ACHN (cell line): ENCODE measurements at places on chromosomes 16 and 17.

GRCh38 chr17:64146418-64147109 is 16.6 kb upstream of the ERN1 start:
- peak; percentile 60 for DNase-seq

DNA sequence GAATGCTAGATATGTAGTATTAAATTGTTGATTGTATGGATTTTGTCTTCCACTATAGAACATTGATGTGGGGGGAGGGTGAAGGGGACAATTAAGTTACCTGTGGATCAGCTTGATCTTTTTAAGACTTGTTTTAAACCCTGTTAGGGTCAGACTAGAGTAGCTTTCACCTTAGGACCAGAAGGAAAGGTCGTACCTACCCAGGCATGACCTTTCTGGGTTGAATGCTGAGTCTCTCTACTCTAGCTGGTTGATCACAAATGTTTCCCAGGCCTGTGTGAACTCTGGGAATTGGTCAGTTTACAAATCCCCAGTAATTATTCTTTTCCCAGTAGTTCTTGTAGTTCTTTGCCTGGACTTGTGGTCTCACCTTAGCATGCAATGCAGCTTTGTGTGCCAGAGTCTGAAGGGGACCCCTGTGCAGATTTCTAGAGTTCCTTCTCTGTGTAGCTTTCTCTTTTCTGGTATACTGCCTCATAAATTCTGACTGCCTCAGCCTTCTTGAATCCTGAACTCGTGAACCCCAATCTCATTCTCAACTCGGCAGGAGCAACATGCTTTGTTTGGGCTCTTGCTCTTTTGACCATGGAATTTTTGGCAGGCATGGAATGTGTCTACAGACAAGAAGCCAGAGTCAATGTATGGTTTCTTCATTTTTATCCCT is 54.1 kb downstream of the VMP1 start:
- DNase-seq, result peak; percentile 42

DNA sequence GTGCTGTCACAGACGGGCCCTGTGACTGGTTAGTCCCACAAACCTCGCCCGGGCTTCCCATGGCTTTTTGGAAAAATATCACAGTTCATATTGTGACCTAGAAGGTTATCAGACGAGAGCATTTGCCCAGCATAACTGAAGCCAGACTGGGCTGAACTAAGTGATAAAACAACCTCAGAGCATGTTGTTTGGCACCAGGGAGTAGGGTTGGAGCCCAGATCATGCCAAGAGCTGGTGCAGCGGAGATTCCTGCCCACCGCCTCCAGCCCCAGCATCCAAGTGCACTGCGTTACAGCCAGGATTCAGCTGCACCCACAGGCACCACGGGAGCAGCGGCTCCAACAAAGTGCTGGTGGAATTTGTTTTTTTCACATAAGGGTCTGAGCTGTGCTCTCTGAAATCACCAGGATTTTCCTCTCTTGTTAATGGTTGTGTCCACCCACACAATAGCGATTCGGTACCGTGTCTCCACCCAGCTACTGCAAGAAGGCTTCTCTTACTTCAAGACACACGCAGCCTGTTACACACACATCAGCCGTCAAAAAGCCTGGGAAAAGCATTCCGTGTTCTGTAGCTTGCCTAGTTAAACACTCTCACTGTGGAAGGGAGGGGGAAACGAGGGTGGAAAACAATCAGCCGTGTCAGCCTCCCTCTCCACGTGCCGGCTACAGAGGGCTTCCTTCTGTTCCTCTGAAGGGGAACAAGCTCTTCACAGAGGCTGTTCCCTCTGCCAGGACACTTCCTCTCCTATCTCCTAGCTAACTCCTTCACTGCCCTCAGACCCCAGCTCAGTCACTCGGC is 273.8 kb downstream of the C16orf95 start:
- DNase-seq, result no peak

DNA sequence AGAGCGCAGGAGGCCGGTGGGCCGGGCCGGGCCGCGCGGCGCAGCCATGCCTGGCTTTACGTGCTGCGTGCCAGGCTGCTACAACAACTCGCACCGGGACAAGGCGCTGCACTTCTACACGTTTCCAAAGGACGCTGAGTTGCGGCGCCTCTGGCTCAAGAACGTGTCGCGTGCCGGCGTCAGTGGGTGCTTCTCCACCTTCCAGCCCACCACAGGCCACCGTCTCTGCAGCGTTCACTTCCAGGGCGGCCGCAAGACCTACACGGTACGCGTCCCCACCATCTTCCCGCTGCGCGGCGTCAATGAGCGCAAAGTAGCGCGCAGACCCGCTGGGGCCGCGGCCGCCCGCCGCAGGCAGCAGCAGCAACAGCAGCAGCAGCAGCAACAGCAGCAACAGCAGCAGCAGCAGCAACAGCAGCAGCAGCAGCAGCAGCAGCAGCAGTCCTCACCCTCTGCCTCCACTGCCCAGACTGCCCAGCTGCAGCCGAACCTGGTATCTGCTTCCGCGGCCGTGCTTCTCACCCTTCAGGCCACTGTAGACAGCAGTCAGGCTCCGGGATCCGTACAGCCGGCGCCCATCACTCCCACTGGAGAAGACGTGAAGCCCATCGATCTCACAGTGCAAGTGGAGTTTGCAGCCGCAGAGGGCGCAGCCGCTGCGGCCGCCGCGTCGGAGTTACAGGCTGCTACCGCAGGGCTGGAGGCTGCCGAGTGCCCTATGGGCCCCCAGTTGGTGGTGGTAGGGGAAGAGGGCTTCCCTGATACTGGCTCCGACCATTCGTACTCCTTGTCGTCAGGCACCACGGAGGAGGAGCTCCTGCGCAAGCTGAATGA is 606 bp downstream of the THAP11 start:
- DNase-seq, result no peak

- no peak for DNase-seq
Measured at GRCh38 chr16:64745258-64745930, 376.5 kb downstream of the CDH11 start.

DNA sequence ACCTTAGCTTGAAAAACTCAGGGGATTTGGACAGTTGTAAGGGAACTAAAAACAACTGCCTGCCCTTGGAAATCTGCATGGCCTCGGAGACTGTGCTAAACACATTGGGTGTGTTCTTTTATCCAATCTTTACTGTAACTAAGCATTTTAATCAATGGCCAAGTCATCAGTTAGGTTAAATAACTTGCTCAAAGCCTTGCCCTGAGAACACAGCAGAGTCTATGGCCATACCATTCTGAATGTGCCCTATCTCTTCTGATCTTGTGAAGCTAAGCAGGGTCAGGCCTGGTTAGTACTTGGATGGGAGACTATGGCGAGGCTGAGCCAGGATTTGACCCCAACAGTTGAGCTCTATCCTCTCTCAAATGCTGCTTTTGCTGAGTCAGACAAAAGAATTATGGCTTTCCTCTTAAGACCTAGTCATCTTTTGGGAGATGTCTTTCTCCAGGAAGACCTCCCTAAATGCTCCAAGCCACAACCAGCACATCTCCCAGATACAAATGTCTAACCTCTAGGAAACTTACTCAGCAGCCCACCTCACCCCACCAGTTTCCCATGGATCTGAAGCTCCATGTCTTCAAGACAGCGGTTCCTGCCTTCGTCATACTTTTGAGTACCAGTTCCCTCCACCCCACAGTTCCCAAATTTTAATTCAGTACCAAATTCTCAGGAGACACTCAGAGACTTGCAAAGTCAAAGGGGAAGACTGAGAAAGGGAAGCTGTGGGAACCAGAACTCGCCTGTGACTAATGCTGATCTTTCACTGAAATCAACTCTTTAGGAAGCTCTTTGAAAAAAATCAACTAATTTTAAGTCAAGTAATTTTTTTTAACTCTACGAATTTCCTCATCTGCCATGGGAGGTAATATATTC is 336.1 kb downstream of the MAF start:
- no peak for DNase-seq

DNA sequence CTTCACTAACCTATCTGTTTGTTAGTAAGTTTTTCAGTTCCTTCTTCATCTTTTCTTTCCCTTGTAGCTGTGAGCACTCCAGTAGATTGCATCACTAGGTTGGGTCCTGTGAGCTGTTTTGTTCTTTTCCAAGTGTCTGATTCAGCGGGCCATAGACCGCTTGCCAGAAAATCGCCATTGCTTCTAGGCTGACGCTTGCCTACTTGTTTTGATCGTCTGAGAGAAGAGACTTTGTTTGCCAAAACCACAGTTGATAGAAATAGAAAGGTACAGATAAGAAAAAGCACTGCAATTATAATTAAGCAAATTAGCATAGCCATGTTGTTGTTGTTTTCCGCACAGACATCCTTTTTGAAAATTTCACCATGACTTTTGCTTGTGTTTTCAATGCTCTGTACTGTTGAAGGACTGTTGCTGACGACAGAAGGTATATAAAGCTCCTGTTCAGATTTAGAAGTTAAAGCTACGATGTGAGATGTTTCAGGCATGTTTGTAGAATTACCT is 3.1 kb downstream of the EVI2A start:
- DNase-seq, result peak; percentile 86

DNA sequence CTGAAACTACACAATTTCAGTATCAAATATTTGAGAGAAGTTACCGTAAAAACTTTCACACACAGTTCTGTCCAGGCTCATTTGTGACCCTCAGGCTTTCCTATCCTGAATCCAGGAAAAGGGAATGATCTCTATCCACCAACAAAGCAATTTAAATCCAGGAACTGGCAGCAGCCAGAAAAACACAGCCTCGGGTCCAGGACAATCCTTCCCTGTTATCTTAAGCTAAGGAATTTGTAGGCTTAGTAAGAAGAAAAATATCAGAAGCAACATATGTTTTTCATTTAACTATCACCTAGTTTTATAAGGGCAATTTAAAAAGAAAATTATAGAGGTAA is 47.1 kb downstream of the TEX2 start:
- DNase-seq, result no peak

- DNase-seq, result no peak
Measured at GRCh38 chr17:28839221-28839620, 3.4 kb downstream of the FAM222B start.

DNA sequence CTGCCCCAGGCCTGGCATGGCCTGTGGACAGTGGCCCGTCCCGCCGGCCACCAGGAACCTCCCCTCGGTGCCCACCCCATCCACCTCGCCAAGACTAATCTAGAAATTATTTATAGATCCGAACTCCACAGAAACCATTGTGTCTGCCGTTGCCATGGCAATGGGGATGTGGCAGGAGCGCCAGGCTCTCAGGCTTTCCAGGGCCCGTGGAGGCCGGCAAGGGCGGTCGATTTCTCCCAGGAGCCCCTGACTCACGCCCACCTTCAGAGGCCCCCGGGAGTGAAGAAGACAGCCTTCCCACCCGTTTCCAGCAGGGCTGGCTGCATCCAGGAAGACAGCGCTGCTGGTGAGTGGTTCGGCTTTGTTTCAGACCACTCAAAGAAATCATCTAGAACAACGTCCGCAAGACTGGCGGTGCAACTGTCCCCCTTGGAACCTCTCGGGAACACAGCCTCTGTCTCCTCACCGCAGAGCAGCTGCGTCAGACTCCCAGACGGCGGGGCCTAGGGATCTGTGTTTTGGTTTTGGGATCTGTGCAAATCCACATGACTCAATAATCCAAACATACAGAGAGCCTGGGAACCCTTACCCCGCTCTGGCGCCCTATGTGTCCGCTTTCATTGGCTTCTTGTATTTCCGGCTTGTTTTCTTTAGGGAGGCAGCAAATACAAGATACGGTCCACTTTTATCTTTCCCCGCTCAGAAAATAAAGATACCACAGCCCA is 48.5 kb upstream of the ZCCHC14 start:
- no peak for DNase-seq

GRCh38 chr16:24957887-24958286 is 57.3 kb downstream of the ARHGAP17 start:
- DNase-seq, result no peak

- peak; percentile 16 for DNase-seq
Measured at GRCh38 chr17:45129426-45129939, 2.8 kb downstream of the PLCD3 start.

GRCh38 chr17:8883353-8883752 is 15.9 kb upstream of the PIK3R6 start:
- DNase-seq, result no peak

DNA sequence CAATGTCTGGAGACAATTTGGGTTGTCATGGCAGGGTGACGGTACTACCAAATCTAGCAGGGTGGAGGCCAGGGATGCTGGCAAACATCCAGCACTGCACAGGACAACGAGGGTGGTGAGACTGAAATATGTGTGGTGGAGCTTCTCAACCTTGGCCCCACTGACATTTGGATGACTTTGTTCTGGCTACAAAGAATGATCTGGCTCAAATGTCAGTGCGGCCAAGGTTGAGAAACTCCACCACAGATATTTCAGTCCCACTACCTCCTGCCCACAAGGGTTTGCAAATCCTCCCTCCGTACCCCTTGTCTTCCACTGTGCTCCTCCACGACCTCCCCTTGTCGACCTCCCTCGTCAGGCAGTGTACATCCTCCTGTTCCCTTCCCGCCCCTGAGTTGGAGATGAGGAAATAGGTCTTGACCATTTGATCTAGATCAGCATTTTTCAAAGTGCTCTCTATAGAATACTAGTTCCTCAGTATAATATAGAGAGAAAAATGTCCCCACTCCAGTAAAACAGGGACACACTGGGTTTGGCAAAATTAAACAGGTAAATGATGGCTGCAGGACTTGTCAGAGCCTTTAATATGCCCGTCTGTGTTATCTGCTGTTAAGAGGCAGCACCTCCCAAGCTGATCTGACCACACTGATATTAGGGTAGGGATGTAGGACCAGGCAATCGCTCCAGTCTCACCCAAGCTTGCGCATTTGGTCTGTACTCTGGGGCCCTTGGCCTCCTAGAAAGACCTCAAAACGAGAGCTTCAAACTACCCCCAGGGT is 6.8 kb downstream of the OSGIN1 start:
- DNase-seq, result no peak

DNA sequence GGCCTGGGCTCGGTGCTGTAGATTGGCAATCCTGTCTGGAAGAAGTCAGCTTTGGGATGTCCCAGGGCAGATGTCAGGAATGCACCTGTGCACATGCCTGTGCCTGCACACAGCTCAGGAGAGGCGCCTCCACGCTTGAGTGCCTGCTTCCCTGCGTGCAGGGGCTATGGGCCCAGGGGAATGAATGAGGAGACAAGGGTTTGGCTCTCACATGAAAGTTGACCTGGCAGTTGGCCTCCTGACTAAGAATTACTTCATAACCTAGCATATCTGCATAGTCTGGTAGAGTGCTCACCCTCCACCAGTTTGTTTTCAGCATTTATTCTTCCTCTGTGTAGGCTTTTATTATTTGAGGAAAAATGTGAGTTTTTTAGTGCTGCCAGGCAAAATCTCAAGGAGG is 50.0 kb downstream of the PLD6 start:
- DNase-seq, result peak; percentile 86

GRCh38 chr16:88340755-88341150 is 42.0 kb upstream of the ZNF469 start:
- DNase-seq, result no peak

DNA sequence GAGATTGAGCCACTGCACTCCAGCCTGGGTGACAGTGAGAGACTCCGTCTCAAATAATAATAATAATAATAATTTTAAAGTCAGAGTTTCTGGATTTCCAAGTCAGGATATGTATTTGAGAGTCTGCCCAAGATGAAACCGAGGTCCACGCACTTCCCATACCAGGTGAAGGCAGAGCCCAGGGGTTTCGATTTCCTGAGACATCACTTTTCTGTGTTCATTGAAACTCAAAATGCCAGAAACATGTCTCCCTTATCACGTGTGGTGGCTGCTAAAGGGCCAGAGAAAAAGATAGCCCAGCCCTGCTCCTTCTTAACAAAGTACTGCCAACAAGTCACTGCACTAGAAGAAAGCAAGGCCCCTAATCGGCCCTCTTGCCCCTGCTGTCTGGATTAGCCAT is 9.8 kb upstream of the RNF157 start:
- no peak for DNase-seq
